ENCODE measurements at places on chromosomes 16 and 17.
A peak's percentile ranks its signal among the peaks of the same experiment; 100 is the strongest.

DNA sequence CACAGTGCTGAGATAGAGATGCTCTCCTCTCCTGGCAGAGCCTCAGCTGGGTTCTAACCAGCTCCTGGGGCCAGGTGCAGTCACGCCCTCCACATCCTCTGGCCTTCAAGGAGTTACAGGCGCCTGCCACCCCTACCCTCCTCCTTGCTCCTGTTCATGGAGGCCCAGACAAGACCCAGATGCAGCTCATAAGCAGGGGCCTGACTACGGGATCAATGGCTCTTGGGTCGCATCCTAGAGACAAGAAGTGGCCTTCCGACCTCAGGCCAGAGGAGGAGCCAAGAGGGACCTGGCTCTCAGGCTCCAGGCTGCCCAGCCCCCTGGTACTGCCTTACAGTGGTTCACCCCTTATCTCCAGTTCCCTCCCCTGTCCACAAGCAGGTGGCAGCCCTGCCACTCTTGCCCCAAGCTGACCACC is 23.0 kb downstream of the ARHGAP27 start:
- DNase-seq = no peak

- DNase-seq = peak; percentile 70
These were observed at the start of gene NME3 for GRCh38 chr16:1771188-1771863. NME3 (minus strand) TSS chr16:1771543; CDS start chr16:1771534, 9 bp downstream.

- DNase-seq = no peak
These were observed 195.1 kb downstream of the IRF8 start for GRCh38 chr16:86093801-86094750.

GRCh38 chr17:80460429-80460834 is 16.0 kb downstream of the NPTX1 start:
- DNase-seq = no peak

DNA sequence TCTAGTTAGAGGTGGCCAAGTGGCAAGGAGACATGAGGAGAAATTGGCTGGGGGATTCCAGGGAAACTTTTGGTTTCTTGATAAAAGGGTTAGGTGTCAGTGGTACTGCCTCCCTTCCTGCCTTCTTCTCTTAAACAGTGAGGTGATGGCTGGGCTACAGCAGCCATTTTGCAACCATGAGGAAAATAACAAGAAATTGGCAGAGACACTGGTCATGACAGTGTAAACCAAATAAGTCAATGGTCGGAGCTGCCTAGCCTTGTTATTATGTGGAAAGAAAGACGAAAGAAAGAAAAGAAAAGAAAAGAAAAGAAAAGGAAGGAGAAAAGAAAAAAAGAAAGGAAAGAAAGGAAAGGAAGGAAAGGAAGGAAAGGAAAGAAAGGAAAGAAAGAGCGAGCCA is 63.9 kb downstream of the CPPED1 start:
- no peak for DNase-seq

- no peak for DNase-seq
These were observed at the start of gene WNK4 for GRCh38 chr17:42779936-42780850. WNK4 (plus strand) TSS chr17:42780610; CDS start chr17:42780699, 89 bp downstream.

DNA sequence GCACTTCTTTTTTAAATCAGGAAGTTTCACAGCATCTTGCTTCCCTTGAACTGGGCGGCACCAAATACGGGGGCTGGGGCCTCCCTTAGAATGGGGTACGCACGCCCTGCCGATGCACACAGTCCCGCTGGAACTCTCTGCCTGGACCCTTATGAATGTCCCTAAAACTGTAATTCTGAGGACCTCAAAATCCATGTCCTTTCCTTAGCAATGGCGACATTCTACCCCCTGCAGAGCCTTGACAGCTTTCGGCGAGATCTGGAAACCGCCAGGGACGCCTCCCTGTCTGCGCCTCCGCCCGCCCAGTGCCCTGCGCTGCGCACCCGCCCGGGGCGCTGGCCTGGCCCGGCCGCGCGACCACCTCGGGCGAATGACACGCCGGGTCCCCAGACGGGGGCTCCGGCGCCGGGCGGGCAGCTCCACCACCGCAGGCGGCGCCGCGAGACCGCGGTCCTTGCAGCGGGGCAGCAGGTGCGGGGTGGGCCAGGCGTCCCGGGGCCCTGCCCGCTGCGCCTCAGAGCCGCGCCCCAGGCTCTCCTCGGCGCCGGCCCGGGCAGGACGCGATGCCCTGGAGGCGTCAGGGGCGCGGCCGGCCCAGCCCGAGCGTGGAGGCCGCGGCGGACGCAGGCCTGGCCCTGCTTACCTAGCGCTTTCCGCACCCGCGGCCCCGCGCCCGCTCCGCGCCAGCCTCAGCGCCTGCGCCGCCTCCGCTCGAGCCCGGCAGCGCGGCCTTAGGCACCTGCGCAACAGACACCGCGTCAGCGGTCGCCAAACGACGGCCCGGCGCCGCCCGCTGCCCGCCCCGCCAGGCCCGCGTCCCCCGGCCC is 548 bp downstream of the HAGH start:
- peak; percentile 55 for DNase-seq

DNA sequence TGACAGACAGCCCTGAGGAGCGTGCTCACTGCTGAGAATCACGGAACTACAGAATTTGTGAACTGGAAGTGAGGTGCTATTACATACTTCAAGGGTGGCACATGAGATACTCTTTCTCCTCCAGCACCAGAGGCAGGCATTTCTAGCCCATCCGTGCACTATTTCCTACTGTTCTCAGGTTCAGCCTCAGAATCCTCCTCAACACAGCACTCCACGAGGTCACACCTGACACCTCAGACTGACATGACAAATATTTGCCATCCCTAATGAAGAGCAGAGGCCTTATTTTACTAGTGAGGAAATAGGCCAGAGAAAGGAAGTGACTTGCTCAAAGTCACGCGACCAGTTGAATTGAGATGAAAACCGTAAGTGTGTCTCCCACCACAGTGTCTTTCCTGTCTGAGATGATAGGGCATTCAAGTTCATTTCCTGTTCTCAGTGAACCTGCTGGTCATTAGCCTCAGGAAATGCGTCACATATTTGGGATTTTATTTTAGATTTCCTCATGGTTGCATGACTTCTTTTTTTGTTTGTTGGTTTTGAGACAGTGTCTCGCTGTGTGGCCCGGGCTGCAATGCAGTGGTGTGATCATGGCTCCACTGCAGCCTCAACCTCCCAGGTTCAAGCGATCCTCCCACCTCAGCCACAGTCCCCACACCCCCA is 23.6 kb downstream of the SEZ6 start:
- DNase-seq = peak; percentile 59

GRCh38 chr17:5179003-5179402 is 12.7 kb downstream of the ZNF594 start:
- DNase-seq = no peak

GRCh38 chr17:7687908-7688807 is at the start of gene WRAP53:
WRAP53 (plus strand) TSS chr17:7688477; CDS start chr17:7688649, 172 bp downstream.
- DNase-seq = peak; percentile 95

GRCh38 chr17:68431661-68432071 is 25.6 kb downstream of the WIPI1 start:
- DNase-seq = peak; percentile 43

DNA sequence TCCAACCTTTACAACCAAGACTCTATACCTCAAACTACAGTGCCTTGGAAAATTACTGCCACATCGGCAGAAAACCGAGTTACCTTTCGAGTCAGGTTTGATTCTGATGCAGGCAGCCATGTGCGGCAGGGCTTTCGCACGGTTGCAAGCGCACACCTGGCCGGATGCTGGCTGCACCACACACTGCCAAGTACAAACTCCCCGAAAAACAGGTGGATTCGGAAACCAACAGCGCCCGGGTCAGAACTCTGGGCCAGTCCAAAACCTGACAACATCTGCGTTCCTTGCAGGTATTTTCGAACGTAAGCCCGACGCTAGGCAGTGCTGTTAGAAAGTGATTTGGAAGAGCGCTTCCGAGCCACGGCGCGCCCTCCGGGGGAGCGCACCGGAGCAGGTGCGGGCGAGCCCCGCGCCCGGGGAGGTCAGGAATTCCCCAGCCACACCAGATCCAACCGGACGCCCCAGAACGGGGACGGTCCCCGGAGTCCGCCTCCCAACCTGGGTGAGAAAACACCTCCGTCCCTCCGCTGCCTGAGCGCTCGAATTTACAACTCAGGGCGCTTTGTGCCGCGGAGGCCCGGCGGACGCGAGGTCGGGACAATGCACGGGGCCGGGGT is 1.2 kb downstream of the USP7 start:
- peak; percentile 14 for DNase-seq

DNA sequence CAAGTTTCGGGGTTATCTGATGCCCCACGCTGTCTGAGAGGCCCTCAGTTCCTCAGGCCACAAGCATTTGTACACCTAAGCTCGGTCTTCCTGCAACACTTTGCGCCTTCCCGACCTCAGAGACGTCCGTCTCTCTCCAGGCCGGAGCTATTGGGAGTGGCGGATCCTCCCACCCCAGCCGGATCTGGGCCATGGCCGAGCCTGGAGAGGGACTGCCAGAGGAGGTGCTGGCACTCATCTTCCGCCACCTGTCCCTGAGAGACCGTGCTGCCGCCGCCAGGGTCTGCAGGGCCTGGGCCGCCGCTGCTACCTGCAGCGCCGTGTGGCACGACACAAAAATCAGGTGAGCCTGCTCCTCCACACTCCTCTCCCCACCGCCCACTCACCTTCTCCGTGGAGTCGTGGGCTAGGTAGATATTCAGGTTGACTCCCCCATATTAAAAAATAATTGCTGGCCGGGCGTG is 1.9 kb downstream of the FBXL8 start:
- DNase-seq = no peak

- DNase-seq = no peak
These were observed 775 bp downstream of the CYTH1 start for GRCh38 chr17:78781104-78781892.

DNA sequence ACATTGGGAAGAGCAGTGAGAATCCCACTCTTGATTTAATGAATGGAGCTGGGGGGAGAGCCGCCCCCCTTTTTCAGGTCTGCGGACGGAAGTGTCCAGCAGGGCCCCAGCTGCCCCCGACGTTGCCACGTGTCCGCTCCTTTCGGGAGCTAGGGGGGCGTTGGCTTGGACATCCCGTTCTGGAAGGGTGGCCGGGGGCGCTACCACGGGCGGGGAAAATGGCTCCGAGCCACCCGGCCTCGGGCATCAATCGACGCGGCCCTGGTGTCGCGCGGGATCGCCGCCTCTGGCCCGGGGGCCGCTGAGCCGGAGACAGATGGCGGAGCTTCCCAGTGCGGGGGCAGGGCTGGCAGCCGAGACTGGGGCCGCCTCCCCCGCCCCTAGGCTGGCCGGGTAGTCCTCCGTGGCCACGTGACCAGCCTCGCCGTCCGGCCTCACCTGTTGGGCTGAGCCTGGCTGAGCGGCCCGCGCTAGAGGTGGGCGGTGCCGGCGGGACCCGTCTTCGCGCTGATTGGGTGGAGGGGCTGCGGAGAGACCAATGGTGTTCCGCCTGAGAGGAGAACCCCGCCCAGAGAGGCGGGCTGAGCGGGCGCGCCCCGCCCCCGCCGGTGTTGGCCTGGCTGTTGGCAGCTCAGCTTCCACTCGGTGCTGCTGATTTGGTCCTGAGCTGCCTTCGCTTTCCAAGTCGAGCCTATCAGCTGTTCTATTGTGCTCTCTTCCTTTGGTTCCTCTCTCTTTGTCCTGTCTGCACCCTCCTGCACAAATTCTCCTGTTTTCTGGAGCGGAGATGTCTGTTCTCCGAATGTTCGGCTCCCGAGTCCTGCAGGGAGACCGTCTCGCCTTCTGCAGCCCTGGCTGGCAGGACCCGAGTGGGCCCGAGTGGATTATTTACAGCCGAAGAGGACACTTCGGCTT is 8.3 kb downstream of the HS3ST3B1 start:
- peak; percentile 88 for DNase-seq

GRCh38 chr17:62126292-62126691 is 61.2 kb upstream of the MED13 start:
- no peak for DNase-seq

GRCh38 chr17:39062846-39063680 is 88.4 kb downstream of the PLXDC1 start:
- no peak for DNase-seq

DNA sequence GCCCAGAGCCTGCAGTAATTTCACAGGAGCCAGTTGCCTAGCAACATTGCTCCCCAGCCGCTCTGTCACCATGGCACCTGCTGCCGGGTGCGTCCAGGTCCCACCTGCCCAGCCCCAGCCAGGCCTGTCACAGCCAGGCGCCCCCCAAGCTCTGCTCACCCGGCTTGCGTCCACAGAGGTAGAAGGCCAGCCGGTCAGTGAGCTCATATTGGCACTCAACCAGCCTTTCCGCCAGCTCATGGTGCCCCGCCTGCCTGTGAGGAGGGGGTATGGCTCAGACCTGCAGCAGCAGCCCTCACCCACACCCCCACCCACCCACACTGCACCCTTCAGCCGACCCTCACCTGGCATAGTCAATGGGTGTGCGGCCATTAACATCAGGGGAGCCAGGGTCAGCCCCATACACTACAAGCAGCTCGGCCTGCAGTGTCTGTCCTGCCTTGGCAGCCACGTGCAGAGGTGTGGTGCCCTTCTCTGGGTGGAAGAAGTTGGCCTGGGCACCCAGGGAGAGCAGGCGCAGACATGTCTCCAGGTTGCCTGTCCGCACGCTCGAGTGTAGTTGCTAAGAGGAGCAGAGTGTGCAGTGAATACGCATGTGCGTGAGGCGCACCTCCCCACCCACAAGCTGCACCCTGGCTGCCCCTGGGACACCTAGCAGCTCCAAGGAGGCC is 7.7 kb downstream of the GIT1 start:
- no peak for DNase-seq

GRCh38 chr16:54366943-54367342 is 80.4 kb upstream of the IRX3 start:
- DNase-seq = no peak

DNA sequence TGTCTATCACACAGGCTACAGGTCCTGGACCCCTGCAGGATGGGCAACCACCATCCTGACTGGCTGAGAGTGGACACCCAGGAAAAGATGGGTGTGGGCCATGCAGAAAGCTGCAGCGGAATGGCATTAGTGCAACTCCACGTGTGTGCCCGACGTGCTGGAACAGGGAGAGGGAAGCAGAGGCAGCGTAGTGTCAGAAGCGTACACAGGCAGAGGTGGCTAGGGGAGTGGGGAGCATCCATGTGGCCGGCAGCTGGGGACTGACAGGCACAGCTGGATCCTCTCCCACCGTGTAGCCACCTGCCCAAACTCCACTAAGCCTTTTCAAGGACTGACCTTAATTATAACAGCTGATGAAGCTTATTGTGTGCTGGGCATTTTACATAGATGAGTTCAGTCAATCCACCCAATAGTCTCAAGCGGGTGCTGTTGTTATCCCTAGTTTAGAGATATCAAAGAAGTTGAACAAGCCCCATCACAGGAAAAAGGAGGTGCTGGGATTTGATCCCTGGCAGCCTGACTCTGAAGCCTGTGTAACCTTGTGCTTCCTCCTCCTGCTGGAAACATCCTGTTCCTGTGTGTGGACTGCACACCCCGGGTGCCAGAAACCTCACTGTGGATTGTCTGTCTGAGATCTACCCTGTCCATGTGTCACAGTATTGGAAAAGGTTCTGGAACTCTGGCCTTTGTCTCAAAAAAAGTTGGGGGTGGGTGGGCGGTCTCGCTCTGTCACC is 114.0 kb downstream of the PRKCA start:
- DNase-seq = no peak

All from activated CD4-positive, alpha-beta T cell treated with anti-CD3 and anti-CD28 coated beads, Interleukin-2, amount 50 U/mL, for 24 hours (primary cell).